ENCODE measurements at places on chromosomes 6 and 20.

GRCh38 chr20:5464901-5465603, 148.3 kb upstream of the PROKR2 start:
- no peak for DNase-seq

- no peak for DNase-seq
Observed at GRCh38 chr20:56934888-56935287, 305.8 kb downstream of the TFAP2C start.

- no peak for DNase-seq
Observed at GRCh38 chr20:23106271-23106851, 20.2 kb upstream of the CD93 start.

- no peak for DNase-seq
Observed at GRCh38 chr20:43926287-43927050, 11.8 kb downstream of the TOX2 start.

DNA sequence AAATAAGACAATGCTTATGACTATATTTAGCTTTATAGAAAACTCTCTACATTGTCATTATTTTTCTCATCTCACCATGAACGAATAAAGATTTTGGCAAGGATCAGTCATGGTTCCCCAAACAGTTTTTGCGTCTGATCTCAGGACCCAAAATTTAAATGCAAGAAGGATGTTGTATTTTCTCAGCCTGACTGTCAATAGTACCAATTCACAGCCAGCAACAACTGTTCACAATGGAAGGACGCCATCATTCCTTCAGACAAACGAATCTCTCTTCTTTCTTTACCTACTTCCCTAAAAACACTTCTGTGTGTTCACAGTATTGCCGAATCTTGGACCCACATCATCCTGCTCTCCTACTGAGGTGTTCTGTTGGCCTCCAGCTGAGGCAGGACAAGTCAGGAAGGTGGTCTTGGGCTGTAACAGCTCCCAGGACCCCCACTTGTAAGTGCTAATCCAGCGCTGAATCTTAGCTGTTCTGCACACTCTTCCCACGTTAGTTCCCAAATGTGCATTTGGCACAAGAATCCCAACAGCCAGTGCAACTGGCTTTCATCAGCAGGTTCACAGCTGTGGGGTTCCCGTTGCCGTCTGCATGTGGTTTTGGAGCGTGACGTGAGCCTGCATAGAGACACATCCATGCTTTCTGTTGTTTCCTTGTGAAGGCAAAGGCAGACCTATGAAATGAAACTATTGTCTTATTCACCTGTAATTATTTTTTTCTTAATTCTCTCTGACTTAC, 600.0 kb downstream of the QKI start:
- no peak for DNase-seq

GRCh38 chr6:119012521-119012920, 65.9 kb downstream of the FAM184A start:
- no peak for DNase-seq

DNA sequence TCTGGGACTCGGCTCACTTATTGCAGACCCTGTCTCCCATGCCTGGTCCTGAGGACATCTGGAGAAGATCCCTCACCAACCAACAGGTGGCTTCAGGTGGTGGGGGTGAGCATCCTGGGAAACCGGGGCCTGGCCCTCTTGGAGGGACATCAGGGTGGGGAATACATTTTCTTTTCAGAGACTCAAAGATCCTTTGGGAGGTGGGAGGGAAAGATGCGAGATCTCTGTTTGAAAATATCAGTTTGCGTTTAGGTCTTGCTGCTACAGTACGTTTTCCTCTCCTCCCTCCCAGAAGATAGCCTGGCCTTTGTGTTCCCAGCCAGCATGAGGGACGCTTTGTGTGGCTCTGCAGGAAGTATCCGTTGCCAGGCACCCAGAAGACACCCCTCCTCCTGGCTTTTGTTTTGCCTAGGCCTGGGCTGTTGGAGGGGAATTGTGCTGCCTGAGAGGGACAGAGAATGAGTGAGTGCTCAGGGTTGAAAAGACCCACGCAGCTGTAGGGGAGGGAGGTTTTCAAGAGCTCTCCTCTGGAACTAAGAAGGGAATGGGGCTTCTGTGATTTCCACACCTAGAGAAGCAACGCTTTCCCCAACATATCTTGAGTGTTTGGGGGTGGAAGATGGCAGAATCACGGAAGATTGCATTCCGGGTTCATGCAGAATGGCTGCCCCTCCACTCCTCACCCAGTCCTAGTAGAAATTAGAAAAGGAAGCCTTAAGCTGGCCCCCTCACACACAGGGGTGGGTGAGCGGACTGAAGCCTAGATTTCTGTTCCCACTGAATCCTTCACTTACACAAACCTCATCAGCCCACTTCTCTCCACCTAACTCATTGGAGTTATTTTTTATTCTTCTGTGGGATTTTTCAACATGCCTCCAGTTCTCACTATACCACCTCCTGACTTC, 22.0 kb upstream of the SLC2A12 start:
- no peak for DNase-seq

Data from stimulated activated CD4-positive, alpha-beta T cell treated with anti-CD3 and anti-CD28 coated beads, Interleukin-2, amount 100 ng/mL, for 48 hours (primary cell).